Fibroblast of the aortic adventitia (primary cell): ENCODE measurements at places on chromosomes 11 and 22.

DNA sequence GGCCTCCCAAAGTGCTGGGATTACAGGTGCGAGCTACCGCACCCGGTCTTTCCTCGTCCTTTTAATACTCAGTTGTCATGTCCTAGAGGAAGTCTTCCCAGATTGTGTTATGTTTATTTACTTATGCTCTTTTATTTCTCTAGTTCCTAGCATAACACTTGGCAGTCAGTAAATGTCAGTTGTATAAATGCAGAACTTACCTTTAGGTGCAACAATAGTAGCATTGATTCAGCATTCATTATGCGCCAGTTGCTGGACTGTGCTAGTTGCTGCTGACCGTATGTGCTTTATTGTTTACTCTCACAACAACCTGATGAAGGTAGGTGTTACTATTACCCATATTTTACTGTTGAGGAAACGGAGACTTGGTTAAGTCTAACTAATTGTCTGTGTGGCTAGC is 20.8 kb downstream of the QSER1 start:
- DNase-seq = no peak

- DNase-seq = no peak
Measured at GRCh38 chr11:24635588-24636290, 138.9 kb downstream of the LUZP2 start.

- no peak for DNase-seq
Measured at GRCh38 chr11:94762208-94762607, 5.9 kb upstream of the AMOTL1 start.

GRCh38 chr22:32800994-32801536 is 440 bp upstream of the TIMP3 start:
- no peak for DNase-seq

- DNase-seq = no peak
Measured at GRCh38 chr22:45429981-45430775, 16.7 kb downstream of the RIBC2 start.

GRCh38 chr11:75826461-75827230 is 11.6 kb downstream of the UVRAG start:
- DNase-seq = peak; percentile 68

GRCh38 chr11:118608360-118609227 is 1.2 kb downstream of the PHLDB1 start:
- DNase-seq = peak; percentile 89

DNA sequence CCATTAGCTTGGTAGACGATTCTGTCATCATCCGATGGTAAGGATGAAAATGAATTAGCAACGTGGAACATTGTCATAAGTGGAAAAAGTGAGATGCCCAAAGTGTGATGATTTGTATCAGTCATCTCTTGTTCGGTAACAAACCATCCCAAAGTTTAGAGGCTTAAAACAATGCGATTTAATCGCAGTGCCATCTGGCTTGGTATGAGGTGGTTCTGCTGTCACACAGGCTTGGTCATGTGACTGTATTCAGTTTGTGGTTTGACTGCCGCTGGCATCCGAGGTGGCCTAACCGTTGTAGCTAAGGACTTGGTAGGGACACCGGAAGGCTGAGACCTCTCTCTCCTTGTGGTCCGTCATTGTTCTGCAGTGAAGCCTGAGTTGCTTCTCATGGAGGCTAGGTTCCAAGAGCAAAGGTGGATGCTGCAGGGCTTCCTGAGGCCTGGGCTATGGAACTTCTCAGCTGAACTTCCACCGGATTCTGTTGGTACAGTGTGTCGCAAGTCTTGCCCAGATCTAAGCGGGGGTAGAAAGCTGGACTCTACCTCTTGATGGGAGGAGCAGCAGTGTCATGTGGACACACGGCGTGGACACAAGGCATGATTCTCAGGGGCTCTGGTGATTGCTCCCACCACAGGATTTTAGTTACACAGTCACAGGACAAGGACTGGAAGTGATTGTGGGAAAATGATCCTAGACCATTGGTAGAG is 36.3 kb downstream of the BCR start:
- DNase-seq = no peak

- DNase-seq = peak; percentile 16
Measured at GRCh38 chr11:132258875-132259274, 888.5 kb downstream of the NTM start.

DNA sequence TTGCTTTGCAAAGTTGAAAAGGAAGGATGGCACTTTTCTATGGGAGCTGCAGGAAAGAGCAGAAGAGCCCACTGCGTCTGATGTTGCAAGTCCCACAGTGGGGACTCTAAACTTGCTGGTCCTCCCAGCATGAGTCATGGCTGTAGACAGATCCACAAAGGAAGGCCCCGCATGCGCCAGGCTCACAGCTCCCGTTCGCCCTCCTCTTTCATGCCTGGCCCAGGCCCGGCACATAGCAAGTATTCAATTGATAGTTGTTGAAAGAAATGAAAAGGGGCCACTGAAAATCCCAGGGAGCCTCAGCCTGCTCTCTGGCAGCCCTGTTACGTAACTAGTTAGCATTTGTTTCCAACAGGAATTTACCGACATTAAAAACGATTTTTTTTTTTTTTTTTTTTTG is 18.9 kb downstream of the AP1B1 start:
- peak; percentile 80 for DNase-seq

GRCh38 chr11:9660886-9661285 is 3.0 kb upstream of the SWAP70 start:
- DNase-seq = no peak

GRCh38 chr22:47168900-47169800 is 406.7 kb downstream of the TBC1D22A start:
- DNase-seq = peak; percentile 5

- DNase-seq = no peak
Measured at GRCh38 chr11:129864811-129865210, 30.6 kb downstream of the NFRKB start.

GRCh38 chr22:26648528-26649388 is 8.6 kb upstream of the MIAT start:
- no peak for DNase-seq
